ENCODE measurements at places on chromosomes 1 and 21.

- no peak for DNase-seq
These were observed 2.5 kb downstream of the HPCAL4 start for GRCh38 chr1:39688706-39689105.

DNA sequence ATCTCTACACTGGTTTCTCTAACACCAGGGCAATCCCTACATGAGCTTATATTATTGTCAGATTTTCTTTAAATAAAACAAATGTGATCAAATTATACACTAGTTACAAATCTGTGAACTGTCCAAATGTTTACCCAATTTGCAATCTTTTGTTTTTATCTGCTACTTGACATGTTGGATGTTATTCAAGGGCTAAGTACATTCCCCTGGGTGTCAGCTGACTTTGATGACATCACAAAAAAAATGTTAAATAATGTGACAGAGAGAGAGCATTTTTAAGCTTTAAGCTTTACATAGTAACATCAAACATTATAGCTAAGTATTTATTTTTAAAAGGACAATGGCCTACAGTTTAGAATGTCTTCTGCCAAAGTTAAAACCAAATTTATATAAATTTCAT lies 431.3 kb upstream of the PKN2 start:
- no peak for DNase-seq

DNA sequence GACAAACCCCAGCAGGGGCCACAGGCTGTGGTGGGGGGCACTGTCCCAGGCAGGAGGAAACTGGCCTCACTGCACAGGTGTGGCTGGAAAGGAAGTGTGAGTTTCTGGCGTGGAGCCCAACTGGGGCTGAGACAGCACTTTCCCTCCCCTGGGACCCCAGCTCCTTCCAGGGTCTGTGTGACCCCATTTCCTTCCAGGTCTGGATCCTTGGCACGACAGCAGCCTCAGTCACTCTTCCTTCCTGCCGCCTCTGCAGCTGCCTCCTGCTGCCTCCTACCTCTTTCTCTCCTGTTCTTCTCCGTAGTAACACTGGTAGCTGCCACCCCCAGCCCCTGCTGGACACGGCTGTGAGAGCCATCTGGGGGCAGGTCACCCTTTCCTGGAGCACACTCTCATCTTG lies 88.0 kb downstream of the SIK1 start:
- no peak for DNase-seq

- no peak for DNase-seq
These were observed 444.8 kb downstream of the KIF26B start for GRCh38 chr1:245599371-245600174.

DNA sequence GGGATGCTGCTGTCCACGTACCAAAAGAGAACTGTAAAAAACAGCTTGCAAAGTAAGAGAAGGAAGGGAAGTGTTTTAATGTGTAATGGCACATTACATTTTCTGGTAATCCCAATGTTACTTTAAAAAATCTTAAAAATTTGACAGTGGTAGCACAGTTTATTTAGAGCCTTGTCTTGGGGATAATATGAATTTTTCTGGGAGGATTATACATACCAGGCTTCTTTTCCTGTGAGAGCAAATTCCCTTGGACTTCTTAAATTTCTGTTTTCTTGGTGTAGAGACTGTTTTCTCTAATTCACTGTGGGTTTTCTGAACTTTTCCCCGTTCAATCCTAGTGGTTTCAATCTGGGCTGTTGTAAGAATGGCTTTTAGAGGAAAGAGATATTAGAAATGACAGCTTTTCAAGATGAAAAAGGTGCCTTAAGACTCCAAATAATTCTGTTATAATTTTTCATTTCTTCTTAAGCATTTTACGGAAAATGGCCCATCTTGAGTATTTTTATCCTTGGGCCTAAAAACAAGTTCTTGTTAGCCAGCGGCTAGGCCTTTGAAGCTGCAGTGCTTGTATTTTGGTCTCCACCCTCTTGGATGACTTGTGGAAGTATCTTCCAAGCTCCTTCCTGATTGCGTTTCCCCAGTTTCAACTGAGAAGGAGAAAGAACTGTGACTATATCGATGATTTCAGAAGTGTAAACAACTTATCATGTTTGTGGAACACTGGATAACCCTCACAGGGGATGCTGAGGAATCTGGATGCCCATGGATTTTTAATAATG lies 70.0 kb downstream of the LEPR start:
- DNase-seq, result no peak

DNA sequence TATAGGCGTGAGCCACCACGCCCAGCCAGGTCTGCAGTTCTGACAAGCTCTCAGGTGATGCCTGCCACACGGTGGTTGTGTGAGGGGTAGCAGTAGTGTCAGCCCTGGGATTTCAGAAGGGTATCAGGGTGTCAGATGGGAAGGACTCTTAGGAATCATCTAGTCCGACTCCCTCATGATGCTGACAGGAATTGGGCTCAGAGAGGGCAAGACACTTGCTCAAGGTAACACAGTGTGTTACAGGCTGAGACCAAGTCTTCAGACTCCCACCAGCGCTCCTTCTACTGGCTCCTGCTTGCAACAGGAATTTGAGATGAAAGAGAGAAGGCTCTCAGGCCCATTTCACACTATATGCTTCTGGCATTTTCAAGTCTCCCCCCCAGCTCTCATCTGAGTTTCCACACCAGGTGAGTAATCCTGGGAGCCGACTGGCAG lies 6.9 kb downstream of the HTR1D start:
- no peak for DNase-seq

GRCh38 chr1:200081969-200082245 lies 54.4 kb downstream of the NR5A2 start:
- DNase-seq, result no peak

DNA sequence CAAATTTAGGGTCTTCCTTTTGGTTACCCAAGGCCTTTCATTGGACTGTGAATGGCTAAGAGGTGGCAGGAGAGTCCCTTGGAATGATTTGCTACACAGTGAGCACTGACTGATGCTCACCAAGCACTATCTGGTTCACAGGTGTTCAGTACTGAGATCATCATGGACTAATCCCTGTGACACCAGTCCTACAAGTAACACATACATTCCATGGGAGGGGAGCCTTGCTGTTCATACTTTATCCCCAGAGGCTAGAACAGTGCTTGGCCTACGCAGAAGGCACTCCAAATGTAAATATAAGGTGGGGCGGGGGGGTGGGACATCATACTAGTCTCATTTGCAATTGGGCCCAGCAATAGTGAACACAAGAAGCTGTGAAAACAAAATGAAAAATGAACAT lies 20.5 kb upstream of the TMEM200B start:
- no peak for DNase-seq

DNA sequence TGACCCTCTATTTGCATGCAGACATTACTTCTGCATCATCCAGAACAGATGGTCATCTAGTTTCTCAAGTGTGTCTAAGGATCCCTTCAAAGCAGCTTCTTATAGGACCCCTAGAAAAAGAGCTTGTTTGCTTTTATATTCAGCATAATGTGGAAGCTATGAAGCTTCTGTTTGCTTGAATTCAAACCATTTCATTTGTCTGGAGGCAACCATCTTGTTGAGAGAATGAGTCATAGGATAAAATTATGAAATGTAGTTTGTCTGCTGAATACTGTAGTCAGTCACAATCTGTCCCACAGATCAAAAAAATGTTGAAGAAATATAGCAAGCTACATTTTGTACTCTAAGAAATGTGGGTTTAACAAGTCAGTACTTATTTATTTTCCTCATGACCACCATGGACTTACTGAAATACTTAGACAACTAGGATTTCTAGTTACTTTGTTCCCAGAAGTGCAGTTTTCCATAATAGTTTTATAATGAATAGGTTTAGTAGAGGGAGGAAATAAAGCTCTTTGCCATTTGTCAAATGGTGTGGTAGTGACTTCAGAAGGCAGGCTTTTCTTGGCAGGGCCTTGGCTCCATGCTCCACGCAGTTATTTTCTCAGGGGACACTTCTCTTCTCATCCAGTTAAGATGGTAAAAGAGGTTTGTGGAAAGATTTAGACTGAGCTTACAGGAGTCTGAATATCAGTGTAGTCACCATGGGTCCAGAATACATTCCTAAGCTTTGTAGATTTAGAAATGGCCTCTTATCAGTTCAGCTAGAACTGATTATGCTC lies 74.8 kb upstream of the DEPDC1 start:
- DNase-seq, result peak; percentile 75

GRCh38 chr21:33135925-33136324 lies 66.0 kb downstream of the OLIG1 start:
- no peak for DNase-seq

- no peak for DNase-seq
These were observed 15.1 kb downstream of the RNF223 start for GRCh38 chr1:1058921-1059493.

DNA sequence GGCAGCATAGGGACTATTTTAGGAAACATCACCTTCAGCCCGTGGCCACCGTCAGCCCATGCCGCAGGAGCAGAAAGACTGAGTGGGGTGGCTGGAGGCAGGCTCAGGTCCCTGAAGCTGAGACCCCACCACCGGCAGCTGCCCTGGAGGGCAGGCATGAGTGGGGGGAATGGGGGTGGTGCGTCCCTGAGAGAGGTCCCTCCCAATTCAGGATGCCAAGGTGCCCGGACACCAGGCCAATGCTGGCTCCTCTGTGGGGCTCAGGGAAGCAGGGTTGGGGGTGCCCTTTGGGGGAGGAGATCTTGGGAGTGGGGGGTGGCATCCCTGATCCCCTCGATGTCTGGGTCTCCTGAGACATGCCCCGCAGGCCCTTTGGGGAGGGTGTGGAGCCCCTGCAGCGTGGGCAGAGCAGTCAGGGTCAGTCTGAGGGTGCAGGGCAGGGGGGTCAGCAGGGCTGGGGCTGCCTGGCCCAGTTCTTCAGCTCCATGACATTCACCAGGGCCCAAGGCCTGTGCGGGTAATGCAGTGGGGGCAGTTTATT lies 998 bp upstream of the TTC34 start:
- no peak for DNase-seq

- DNase-seq, result peak; percentile 88
These were observed 16.9 kb downstream of the IER5 start for GRCh38 chr1:181105134-181106021.

DNA sequence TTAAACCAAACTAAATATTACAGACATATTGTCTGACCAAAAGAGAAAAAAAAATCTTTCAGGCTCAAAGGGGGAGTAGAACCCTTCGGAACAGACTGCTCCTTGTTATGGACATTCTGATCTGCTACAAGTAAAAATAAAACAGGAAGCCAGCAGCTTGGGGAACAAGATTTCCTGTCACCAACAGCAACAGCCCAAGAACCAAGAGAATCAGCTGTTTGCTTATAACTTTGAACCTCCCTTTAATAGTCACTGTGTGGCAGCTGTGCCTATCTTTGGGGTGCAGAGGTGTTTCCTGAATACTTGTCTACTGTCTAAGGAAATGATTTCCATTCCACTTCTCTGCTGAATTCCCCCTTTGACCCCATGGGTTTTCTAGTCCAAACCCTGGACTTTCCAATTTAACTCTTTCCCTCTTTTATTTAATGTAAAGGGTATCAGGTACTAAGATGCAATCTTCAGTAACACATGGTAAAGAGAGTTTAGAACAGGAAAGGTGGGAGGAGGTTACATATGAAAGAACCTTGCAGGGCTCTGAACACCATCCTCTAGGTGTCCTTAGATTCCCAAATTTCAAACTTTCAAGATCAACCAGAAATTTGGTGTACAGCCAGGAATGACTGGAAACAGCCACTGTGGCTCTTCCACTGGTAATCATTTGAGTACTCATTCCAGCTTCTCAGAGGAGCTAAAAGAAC lies 38.6 kb downstream of the GPR3 start:
- DNase-seq, result peak; percentile 34

DNA sequence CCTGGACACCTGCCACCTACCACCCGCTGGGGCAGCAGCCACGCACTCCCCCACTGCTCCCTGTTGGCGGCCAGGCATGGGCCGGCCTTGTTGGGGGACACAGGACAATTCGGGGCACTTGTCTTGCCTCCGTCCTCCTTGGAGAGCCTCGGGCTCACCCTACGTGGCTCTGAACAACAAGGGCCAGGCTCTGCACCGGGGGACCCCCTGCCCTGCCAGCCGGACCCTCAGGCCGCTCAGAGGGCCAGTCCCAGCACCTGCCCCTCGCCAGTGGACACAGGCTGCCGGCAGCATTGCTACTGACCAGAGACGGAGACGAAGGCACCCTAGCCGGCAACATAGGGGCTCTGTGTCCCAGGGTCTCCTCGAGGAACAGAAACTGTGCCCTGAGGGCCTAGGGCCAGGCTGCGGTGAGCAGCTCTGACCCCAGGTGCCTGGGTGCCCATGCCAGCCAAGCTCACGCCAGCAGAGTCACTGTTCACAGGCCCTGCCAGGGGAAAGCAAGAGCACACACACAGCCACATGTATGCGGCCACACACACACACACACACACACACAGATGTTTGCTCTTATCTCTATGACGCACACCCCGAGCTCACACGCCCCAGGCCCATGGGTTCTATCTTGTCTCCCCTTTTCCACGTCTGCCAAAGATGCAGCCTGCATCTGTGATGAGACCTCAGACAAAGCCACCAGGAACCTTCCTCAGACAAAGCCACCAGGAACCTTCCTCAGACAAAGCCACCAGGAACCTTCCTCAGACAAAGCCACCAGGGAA lies 45.9 kb downstream of the MORN1 start:
- DNase-seq, result no peak

DNA sequence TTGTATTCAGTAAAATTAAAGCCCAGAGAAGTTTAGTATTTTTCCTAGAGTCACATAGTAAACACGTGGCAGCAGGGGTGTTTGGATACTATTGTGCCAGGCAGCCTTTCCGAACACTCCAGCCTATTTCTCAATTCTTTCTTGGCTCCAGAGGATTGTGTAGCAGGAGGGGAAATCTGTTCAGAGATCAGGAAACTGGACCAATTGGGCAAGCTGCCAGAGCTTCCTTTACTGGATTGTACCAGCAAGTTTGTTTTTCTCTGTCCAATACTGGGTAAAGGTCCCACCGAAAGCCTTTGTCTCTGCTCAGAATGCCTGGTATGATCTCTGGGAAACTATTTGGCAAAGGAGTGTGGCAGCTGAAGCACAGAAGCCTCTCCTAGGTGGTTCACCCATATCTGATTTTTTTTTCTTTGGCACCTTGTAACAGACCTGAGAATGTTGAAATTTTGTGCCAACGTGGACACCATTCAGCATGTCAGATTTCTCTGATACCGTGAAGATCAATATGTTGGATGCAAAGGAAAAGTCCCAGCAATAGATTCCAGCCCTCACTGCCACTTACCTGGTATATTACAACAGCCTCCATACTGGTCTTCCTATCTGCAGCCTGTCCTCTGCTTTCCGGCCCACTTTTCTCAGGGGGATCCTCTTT lies 126.2 kb downstream of the FGGY start:
- peak; percentile 91 for DNase-seq

DNA sequence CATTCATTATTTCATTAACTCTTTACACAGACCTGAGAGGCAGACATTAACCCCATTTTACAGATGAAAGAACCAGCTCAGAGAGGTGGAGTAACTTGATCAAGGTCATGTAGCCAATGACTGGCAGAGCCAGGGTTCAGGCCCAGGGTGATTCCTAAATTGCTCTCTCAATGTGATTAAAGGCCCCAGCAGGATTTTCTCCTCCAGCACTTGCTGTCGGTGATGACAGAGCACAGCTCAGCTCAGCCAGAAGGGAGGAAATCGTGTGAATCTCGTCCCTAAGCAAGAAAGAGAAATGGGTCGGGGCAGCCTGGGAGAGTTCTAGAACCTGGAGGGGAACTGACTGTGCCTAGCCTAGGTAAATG lies 19.5 kb upstream of the RNF19B start:
- DNase-seq, result no peak

GRCh38 chr1:31297277-31298247 lies 730 bp downstream of the ZCCHC17 start:
- no peak for DNase-seq

GRCh38 chr21:40667967-40668366 lies 179.0 kb downstream of the DSCAM start:
- no peak for DNase-seq

- no peak for DNase-seq
These were observed 149.2 kb downstream of the RASAL2 start for GRCh38 chr1:178243119-178243518.

- DNase-seq, result no peak
These were observed 37.5 kb downstream of the TLR5 start for GRCh38 chr1:223105568-223105967.
